ENCODE measurements at places on chromosomes 6 and 20. TPM values are rescaled to one million over a fixed set of nuclear protein-coding genes. Genes with fewer than 3 reads are reported as not detected.

The UNC5CL gene
- 1.8 TPM for polyA plus RNA-seq

The TFAP2B gene
- polyA plus RNA-seq = 0.02 TPM

The EPPIN gene
- 0.53 TPM for polyA plus RNA-seq

The DLL1 gene
- 10.2 TPM for polyA plus RNA-seq

The BFSP1 gene
- 0.65 TPM for polyA plus RNA-seq

The SSTR4 gene
- polyA plus RNA-seq = 0.06 TPM

The OPRM1 gene
- not detected for polyA plus RNA-seq

The TSPO2 gene
- polyA plus RNA-seq = 0.07 TPM

The GATA5 gene
- polyA plus RNA-seq = 1.2 TPM

The GJA1 gene
- 71.5 TPM for polyA plus RNA-seq

The RCAN2 gene
- 4.9 TPM for polyA plus RNA-seq

Measured in lung (tissue), 17 donors.